ENCODE measurements at places on chromosomes 4 and X.

GRCh38 chr4:5968246-5968645 is 50.0 kb downstream of the C4orf50 start:
- DNase-seq, result no peak

DNA sequence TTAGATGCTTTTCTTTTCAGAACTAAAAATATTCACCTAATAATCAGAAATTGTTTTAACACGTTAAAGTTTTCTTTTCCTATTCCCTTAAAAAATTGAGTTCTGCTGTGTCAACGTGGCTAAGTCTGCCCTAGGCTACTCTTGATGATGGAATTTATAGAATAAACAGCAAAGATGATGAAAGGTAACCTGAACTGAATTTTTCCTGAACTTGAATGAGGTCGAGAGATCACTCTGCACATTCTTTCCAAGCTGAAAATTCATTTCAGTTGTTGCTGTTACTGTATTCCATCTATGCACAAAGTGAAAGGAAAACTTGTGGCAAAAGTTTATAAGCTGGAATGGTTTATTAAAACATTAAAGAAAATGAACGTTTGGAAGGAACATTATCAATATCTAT is 245.9 kb upstream of the GIMD1 start:
- DNase-seq, result no peak

- no peak for DNase-seq
Measured at GRCh38 chr4:19478791-19479190, 772.9 kb upstream of the SLIT2 start.

- no peak for DNase-seq
Measured at GRCh38 chr4:7416745-7417432, 17.8 kb downstream of the PSAPL1 start.

GRCh38 chr4:76830964-76831703 is 66.8 kb downstream of the SOWAHB start:
- DNase-seq, result peak; percentile 77

DNA sequence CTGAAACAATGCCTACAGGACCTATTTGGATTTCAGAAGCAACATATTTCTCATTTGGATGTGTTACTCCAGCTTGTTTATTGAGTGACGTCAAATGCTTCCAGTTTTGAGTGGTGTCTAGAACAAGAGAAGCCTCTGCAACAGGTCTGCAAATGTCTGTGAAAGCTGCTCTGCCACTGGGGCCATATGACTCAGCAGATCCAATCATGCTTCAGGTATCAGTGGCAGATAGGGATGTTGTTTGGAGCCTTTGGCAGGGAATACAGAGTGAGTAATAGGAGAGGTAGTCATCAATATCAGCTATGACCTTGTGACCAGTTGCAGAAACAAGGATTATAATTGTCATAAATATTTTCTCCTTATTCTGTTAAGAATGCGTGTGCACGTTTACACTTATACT is 141.1 kb upstream of the ZXDA start:
- no peak for DNase-seq

- DNase-seq, result no peak
Measured at GRCh38 chr4:168131196-168131595, 38.9 kb downstream of the ANXA10 start.

DNA sequence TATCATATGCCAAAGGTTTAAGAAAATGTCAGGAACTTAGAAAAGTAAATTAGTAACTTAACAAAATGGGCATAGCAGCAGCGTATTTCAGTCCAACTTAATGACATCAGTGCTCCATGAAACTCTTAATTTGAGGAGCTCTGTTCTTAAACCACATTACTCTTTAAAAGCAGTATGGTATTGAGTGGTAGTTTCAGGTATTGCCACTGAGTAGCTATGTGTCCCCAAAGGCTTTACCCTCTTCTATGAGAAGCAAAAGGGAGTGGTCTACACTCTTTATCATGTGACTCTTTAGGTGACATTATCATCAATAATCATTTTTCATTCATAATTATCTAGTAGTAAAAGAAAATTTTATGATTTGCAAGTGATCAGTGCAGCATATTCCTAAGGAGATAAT is 158.3 kb downstream of the STIM2 start:
- no peak for DNase-seq

DNA sequence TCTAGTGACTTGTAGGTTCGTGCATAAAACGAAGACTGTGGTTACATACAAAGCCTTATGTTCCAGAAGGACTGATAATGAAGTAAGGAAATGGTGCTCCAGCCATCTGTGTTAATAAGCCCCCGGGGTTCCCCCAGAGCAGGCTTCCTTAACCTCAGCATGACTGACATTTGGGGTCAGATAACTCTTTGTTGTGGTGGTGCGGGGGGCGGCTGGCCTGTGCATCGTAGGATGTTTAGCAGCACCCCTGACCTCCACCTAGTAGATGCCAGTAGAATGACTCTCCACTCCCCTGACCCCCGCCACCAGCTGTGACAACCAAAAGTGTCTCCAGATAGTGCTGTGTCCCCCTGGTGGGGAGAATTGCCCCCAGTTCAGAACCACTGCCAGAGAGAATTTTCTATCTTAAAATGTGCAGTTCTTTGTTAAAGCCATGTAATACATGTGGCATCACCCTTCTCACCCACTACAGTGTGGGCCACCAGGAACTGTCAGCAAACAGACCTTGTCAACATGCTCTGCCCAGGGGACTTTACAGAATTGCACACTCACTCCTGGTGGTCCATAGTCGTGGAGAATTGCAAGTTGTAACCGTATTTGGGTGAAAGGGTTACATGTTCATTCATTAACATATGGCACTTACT is 7.5 kb downstream of the SH3KBP1 start:
- DNase-seq, result no peak

DNA sequence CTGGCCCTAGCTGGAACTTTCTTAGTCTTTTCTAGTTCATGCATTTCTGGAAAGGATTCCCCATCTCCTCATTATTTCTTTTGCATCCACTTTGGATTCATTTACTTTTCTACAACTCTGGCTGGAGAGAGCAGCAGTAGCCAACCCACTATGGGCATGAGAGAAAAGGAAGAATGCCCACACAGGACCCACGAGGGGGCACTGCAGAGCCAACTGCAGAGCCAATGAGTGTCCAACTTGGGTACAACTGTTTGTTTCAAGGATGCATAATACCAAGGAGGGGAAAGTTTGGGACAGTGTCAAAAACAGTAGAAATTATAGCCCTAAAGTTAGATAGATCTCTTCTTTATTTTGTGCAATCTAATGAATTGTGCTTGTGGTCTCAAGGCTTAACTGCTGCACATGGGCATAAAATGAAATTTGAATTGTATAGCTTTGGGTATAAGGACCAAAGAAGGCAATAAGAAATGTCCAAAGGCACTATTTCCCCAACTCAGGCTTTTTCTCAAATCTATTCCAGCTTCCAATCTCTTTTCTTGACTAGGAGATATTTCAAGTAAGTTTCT is 230.6 kb downstream of the NSUN7 start:
- DNase-seq, result no peak

GRCh38 chr4:17194586-17194985 is 296.1 kb upstream of the LDB2 start:
- DNase-seq, result no peak

DNA sequence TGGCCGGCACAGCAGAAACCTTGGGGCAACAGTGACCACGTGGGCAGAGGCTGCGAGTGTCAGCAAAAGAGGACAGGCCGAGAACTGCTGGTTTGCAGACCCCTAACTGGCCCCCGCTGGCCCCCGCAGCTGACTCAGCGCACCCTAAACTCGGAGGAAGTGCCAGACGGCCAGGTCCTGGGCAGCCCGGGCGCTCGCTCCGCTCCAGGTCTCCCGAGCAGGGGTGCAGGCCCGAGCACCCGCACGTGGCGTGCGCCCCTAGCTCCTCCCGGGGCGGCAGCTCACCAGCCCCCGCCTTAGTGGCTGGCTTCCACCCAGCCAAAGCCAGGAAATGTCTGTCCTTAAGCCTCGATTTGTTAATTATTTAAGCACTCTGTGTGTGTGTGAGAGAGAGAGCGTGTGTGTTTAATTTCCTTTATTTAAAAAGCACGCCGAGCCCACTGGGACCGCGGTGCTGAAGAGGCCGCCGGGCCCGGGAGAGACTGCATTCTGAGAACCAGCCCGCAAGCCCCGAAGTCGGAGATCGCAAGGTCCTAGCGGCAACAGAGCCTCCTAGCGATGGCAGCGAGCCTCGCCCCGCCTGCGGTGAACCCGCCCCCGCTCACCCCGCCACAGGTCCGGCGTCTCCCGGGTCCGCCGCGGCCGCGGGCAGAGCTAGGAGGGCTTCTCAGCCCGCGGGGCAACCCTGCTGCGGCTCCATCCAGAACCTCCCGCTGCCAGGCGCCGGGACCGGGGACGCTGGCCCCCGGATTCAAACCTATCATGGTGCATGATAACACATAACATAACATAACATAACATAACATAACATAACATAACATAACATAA is 45.9 kb upstream of the CDKN2AIP start:
- DNase-seq, result peak; percentile 84

GRCh38 chr4:158915683-158916241 is 146.9 kb downstream of the FNIP2 start:
- no peak for DNase-seq

- no peak for DNase-seq
Measured at GRCh38 chrX:118723376-118723775, 4.0 kb upstream of the IL13RA1 start.

GRCh38 chrX:82163701-82164100 is 961.8 kb downstream of the SH3BGRL start:
- DNase-seq, result no peak

GRCh38 chr4:186999686-187000085 is 276.0 kb upstream of the FAT1 start:
- no peak for DNase-seq

GRCh38 chrX:3299636-3300035 is 46.8 kb downstream of the MXRA5 start:
- no peak for DNase-seq

- no peak for DNase-seq
Measured at GRCh38 chrX:27728291-27728690, 79.5 kb upstream of the MAGEB10 start.

DNA sequence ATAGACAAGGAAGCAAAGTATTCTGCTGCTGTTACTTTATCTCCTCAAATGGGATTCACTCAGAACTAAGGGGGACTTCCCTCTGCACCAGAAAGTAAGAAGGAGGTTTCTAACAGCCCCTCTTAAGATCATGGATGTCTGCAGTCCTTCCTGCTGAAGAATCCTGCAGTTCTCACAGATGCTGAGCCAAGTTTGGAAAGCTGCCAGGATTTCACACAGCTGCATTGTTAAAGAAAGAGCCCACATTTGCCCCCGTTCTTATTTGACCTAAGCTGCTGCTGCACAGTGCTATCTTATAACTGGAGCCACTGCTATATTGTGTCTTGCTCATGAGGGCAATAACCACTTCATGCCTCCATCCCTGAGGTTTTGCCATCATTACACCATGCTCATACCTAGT is 81.1 kb downstream of the FAAH2 start:
- no peak for DNase-seq

DNA sequence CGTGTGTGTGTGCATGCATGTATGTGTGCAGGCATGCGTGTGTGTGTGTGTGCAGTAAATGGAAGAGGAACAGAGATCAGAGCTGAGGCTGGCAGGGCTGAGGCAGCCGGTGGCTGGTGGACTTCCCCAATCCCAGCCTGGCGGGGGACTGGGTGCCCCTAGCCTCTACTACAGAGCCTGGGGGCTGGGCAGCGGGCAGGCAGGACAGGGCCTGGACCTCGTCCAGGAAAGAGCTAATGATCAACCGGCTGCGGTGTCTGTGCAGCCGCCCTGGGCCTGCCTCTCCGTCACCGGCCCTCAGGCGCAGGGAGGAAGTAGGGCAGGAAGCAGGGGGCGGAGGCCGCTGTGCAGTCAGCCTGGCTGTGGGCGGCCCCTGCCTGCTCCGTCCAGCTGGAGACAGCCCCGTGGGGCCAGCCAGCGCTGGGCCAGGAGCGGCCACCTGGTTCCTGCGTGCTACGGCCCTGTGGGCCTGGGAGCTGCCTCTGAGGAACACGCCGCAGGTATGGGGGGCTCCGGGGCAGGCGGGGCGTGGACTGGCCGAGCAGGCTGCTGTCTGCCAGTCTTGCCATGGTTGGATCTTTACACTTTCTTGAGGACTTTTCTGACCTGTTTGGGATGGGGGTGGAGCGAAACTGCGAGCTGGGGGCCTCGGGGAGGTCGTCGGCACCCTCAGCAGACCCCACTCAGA is at the start of gene SH3TC1:
SH3TC1 (plus strand) TSS at position 385 of the 688 bp plus-strand sequence. CDS start 5,905 bp downstream, outside the sequence.
- DNase-seq, result peak; percentile 85

- DNase-seq, result no peak
Measured at GRCh38 chr4:17027495-17027894, 129.1 kb upstream of the LDB2 start.

DNA sequence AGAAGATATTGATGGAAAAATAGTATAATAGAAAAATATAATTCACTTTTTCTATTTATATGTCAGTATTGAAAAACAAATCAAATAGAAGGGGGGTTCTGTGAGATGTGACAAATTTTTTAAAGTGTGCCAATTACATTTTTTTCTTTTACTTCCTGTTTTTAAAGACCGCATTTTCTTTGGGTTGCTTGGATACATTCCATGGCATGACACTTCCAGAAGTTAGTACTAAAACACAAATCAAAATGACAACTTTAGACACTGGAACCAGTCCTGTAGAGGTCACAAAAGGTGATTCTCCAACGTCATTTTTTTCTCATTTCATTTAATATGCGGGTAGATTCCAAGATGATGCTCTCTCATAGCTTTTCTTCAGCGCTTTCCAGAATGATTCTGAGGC is 116.2 kb upstream of the GNPDA2 start:
- DNase-seq, result no peak

DNA sequence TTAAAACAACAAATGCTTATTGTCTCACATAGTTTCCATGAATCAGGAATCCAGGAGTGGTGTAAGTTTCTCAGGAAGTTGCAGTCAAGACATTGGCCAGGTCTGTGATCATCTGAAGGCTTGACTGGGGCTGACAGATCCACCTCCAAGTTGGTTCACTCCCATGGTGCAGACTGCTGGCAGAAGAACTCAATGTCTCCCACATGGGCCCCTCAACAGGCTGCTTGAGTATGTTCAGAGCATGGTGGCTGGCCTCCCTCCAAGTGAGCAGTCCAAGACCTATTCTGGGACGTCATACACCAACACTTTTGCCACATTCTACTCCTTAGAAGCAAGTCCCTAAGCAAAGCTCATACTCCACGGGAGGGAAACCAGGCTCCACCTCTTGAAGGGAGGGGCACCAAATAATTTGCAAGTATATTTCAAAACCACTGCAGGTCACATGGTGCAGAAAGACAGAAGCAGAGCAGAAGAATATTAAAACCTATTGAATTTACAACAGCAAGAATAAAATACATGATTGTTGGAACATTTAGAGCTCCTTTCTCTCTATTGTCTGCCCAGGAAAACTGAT is 35.3 kb downstream of the LGI2 start:
- DNase-seq, result no peak

GRCh38 chr4:140703463-140703862 is 52.7 kb downstream of the TBC1D9 start:
- no peak for DNase-seq

- no peak for DNase-seq
Measured at GRCh38 chrX:42017971-42018370, 94.6 kb upstream of the CASK start.

Data from right kidney (tissue), 9 donors.